ENCODE measurements at places on chromosomes 13 and 19. TPM values are rescaled to one million over a fixed set of nuclear protein-coding genes. Genes with fewer than 3 reads are reported as not detected.

Gene FOXA3
- 0.60 TPM for total RNA-seq

Gene FAM216B
- total RNA-seq = not detected

Gene IGFL3
- total RNA-seq = not detected

Gene LILRA5
- total RNA-seq = not detected

Gene GDF15
- total RNA-seq = not detected

Gene ZGLP1
- 3.2 TPM for total RNA-seq

Gene CPB2
- not detected for total RNA-seq

Gene MAP4K1
- 181 TPM for total RNA-seq

Gene CDADC1
- 7.4 TPM for total RNA-seq

Gene C3
- 4.4 TPM for total RNA-seq

Gene RAP2A
- 27.1 TPM for total RNA-seq

Gene ZNF562
- total RNA-seq = 18.2 TPM

Gene HNRNPM
- total RNA-seq = 336 TPM

Gene SYCN
- not detected for total RNA-seq

Gene GJB2
- total RNA-seq = 2.7 TPM

Gene ZNF98
- total RNA-seq = not detected

Gene OLFM2
- 0.89 TPM for total RNA-seq

Gene ZNF230
- total RNA-seq = 4.5 TPM

Gene DNAAF3
- total RNA-seq = 0.23 TPM

Gene SBSN
- total RNA-seq = not detected

Gene OR7A5
- total RNA-seq = not detected

Gene C2CD4C
- total RNA-seq = 0.23 TPM

Gene CEACAM8
- not detected for total RNA-seq

Gene ZNF470
- total RNA-seq = 3.3 TPM

Gene NXNL1
- total RNA-seq = not detected

Measured in activated T-helper 2 cell treated with anti-CD3 and anti-CD28 coated beads, Interferon-gamma antibody, Interleukin-2, Interleukin-4, amounts not matched to agents 10 μg/mL and 5 μg/mL and 100 μg/mL, durations not matched to agents 14 hours and 24 hours and 36 hours (primary cell).